ENCODE measurements at places on chromosomes 13 and 19.

DNA sequence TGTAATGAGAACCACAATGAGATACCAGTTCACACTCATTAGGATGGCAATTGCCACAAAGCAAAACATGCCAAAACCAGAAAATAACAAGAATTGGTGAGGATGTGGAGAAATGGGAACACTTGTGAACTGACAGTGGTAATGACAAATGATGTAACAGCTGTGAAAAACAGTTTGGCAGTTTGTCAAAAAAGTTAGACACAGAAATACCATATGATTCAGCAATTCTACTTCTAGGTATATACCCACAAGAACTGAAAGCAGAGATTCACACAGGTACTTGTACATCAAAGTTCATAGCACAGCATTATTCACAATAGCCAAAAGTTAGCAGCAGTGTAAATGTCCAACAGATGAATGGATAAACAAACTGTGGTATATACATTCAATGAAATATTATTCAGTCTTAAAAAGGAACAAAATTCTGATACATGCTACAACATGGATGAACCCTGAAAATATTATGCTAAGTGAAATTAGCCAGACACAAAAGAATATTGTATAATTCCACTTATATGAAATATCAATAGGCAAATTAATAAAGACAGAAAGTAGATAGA, 96.5 kb downstream of the UGGT2 start:
- no peak for DNase-seq

DNA sequence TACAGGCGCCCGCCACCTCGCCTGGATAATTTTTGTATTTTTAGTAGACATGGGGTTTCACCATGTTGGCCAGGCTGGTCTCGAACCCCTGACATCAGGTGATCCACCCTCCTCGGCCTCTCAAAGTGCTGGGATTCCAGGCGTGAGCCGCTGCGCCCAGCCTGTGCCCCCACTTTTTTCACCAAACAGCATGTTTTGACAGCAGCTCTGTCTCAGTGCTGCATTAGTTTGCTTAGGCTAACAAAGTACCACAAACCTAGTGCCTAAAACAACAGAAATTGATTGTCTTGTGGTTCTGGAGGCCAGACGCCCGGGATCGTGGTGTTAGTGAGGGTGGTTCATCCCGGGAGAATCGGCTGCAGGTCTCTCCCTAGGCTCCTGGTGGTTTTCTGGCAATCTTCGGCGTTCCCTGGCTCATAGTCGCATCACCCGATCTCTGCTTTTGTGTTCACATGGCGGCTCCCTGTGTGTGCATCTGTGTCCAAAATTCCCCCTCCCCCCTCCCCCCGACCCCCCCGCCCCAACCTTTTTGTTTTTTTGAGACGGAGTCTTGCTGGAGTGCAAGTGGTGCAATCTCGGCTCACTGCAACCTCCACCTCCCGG, 30.0 kb downstream of the MYH14 start:
- DNase-seq = no peak

DNA sequence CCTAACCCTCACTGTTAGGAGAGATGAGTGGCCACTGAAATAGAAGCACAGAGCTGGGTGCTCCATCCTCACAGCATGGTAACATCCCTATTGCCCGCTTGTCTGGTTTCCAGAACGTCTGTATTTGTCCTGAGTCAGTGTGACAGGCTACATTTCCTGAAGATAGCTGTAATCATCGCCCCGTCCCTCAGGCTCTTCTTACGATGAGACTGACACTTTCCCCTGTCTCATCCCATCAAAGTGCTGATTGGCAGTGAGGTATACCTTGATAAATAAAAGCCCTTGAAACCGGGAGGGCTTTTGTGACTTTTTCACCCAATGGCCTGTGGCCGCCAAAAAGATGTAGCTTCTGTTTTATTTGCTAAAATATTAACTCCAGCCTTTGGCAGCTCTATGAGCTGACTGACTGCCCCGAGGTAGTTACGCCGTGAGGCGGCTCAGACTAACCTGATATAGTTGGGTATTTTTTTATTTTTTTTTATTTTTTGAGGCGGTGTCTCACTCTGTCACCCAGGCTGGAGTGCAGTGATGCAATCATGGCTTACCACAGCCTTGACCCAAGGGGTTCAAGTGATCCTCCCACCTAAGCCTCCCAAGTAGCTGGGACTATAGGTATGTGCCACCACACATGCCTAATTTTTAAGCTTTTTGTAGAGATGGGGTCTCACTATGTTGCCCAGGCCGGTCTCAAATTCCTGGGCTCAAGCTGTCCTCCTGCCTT, 5.7 kb upstream of the LRRC4B start:
- DNase-seq = no peak

DNA sequence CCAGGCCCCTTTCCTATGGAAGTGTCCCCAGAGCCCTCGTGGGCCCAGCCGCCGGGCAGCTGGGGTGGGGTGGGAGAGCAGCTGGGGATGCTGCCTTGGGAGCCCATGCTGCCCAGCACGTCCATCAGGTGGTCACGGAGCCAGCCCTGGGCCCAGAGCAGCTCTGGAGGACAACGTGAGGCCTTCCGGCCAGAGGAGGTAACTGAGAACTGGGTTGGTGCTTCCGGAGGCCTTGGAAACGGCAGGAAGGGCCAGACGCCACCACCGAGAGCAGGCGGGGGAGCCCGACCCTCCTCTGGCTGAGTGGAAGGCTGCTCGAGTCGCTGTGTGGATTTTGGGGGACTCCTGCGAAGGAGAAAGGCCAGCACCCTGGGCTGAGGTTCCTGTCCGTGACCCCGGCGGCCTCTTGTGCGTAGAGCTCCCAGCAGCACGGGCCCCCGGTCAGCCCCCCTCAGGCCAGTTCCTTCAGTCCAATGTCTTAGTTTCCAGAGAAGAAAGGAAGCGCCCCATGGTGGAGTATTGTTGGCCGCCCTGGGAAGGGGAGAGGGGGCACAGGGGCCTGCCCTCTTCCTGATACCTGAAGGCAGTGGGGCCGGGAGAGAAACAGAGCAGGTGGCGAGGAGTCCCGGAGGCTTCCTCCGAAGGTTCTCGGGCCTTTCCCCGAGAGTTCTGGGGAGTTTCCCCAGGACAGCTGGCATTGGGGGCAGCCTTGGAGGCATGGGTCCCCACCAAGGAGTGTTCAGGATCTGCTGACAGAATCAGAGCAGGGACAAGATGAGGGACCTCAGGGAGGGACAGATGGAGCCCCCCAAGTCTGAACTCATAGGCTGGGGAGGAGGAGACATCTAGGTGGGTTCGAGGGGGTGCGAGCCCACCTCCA, 68.8 kb downstream of the MLLT1 start:
- no peak for DNase-seq

DNA sequence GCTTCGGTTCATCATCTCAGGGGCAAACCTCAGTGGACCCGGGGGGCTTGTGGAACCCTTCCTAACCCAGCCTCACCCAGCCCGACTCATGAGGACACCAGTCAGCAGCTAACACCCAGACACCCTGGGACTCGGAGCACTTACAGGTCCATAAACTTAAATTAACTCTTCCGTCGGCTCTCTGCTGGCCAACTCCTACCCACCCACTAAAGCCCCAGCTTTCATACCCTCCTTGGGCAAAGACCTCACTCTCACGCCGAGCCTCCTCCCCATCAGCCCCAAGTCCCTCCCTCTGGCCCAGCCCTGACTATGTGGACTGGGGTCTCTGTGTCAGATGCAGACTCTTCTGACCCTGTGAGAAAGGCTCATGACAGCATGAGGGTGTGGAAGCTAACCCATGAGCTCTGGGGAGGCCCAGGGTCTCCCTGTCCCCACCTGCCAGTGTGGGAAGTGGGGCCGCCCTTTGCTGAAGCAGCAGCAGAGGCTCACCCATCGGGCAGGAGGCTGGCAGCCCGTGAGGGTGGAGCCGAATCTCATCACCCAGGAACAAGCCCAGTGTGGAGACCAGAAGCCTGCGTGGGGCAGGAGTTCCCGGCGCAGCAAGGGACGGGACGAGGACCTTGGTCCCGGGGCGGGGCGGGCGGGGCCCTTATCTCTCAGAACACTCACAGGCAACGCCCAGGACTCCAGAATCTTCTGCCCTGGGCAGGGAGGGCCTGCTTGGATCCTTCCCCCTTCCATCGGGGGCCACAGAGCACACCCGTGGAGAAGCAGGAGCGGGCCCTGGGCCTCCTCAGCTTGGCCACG, 19.8 kb downstream of the TCF3 start:
- DNase-seq = no peak

GRCh38 chr13:98129059-98129746, 13.7 kb upstream of the FARP1 start:
- DNase-seq = no peak

DNA sequence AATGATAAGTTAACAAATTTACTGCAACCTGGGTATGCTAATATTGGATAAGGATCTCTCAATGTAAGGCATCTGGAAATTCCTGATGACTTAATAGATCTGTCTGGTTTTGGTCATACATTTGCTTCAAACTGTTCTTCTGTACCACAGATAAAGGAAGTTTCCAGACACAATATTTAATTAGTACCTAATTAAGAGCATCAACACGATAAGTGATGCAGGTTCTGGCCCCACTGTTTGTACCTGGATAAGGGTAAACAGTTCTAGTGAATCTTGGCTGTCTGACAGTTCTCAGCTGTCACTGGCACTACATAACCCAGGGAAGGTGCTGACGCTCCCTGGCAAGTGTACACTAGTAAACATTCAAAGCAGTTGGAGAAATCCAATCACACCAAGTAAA, 165.6 kb downstream of the MZT1 start:
- no peak for DNase-seq

GRCh38 chr19:558770-559439, 13.5 kb upstream of the BSG start:
- DNase-seq = no peak

DNA sequence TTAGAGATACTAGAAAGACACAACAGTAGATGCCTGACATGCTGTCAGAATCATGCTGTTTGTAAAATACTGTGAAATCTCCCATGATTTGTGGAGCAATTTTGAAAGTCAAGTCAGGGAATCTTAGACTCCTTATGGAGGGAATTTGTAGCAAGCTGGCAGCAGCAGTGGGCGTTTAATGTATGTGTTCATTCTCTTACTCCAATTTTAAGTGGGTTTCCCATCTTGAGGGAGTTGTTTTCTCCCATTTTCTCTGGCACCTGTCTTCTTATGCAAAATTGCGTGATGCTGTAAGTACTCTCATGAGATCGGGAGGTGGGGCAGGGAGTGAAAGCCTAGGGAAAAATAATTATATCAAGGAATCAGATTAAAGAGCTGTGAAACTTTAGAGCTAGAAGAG, 16.0 kb upstream of the GTF2F2 start:
- no peak for DNase-seq

DNA sequence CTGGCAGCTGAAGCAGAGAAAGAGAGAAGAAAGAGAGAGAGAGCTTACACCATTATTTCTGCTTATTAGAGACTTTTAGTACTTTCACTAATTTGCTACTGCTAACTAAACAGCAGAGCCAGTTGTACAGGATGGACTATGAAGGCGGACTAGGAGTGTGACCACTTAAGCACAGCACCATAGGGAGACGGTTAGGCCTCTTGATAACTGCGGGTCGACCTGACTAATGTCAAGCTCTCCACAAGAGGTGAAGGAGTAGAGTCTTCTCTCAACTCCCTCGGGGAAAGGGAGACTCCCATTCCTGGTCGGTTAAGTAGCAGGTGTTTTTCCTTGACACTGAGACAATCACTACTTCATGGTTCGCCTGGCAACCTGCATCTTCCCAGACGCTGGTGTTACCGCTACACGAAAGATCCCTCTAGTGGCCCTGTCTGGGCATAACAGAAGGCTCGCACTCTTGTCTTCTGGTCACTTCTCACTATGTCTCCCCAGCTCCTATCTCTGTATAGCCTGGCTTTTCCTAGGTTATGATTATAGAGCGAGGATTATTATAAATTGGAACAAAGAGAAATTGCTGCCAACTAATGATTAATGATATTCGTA, 5.3 kb upstream of the PSG7 start:
- DNase-seq = no peak

- no peak for DNase-seq
Observed at GRCh38 chr13:113588394-113589111, 4.0 kb downstream of the TFDP1 start.

GRCh38 chr19:48946463-48947257, 8.0 kb upstream of the BAX start:
- DNase-seq = no peak

GRCh38 chr13:102495663-102496062, 93.8 kb upstream of the FGF14 start:
- DNase-seq = no peak

GRCh38 chr13:98254513-98254912, 77.4 kb upstream of the RNF113B start:
- DNase-seq = no peak

DNA sequence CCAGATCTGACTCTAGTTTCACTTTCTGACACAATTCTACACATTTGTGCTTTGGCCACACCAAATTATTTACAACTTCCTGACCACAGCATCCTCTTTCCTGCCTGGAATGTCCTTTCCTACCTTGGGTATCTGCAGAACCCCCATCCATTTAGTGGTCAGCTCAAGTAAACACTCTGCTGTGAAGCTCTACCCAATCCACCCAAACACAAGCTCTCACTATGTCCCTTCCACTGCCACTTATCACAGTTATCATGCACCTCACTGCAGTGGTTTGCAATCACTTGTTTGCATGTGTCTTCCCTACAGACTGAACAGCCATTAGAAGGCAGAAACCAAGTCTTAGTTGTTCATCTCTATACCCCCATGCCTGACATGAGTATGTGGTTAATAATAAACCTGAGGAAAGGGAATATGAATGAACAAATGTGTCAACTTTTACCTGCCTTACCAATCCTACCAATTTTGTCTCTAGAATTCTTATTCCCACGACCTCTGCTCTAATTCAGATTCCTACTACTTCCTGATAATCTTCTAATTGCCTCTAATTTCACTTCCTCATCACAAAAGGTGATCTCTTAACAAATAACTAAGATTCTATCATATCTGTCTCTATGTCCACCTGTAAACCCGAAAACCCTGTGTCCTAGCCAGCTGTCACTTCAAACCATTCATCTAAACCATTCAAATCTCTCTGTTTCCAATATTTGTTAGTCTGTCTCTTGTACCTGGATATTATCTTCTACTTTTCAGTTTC, 25.1 kb downstream of the LNX2 start:
- no peak for DNase-seq

DNA sequence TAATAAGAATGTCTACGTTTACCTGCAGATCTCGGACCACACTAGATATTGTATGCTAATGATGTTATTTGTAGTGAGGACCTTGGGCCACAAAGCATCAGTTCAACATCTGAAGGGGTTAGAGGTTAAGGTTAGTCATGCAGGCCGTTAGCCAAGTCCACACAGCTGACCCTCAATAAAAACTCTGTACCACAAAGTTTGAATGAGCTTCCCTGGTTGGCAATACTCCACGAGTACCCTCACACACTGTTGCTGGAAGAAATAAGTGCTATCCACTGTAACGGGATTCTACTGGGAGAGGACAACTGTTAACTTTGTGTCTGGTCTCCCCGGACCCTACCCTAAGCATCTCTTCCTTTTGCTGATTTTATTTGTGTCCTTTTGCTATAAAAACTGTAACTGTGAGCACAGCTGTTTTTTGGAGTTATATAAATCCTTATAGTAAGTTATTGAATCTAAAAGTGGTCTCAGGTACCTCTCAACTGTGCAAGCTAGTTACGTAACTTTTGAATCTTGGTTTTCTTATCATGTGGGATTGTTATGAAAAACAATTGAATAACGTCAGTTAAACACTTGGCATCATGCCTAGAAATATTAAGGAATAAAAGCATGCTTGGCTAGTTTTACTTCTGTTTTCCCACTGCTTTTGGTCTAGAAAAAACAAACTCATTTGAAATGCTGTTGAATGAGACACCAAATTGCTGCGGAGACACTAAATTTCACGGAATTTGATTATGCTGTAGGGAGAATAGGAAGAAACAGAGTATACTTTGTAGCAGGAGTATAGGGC, 181.5 kb downstream of the DNAJC3 start:
- DNase-seq = no peak
